Fibroblast of skin of right biceps (primary cell): ENCODE measurements at places on chromosomes 2 and 18.
A peak's percentile ranks its signal among the peaks of the same experiment; 100 is the strongest.

- no peak for DNase-seq
These were observed 121.3 kb downstream of the CDC42EP3 start for GRCh38 chr2:37550190-37550589.

GRCh38 chr2:147530033-147530432 is 314.8 kb upstream of the ACVR2A start:
- no peak for DNase-seq

DNA sequence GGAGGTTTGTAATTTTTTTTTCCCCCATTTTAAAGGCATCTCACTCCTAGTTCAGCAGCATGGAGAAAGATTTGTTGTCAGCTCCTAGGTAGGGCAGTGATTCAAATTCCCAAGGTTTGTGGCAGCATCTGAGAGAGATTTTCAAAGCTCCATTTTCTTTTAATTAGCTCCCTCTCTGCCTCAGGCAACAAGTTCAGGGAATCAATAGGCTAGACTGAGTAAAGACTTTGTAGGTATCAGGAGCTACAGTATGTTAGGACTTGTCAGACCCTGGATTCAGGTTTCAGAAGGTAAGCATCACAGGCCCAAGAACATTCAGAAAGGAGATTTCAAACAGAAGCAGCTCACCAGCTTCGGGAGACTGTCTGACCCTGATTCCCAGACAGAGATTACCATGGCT is 273.3 kb upstream of the ERBB4 start:
- DNase-seq, result no peak

GRCh38 chr18:75467281-75467795 is 39.8 kb upstream of the SMIM21 start:
- DNase-seq, result peak; percentile 7

DNA sequence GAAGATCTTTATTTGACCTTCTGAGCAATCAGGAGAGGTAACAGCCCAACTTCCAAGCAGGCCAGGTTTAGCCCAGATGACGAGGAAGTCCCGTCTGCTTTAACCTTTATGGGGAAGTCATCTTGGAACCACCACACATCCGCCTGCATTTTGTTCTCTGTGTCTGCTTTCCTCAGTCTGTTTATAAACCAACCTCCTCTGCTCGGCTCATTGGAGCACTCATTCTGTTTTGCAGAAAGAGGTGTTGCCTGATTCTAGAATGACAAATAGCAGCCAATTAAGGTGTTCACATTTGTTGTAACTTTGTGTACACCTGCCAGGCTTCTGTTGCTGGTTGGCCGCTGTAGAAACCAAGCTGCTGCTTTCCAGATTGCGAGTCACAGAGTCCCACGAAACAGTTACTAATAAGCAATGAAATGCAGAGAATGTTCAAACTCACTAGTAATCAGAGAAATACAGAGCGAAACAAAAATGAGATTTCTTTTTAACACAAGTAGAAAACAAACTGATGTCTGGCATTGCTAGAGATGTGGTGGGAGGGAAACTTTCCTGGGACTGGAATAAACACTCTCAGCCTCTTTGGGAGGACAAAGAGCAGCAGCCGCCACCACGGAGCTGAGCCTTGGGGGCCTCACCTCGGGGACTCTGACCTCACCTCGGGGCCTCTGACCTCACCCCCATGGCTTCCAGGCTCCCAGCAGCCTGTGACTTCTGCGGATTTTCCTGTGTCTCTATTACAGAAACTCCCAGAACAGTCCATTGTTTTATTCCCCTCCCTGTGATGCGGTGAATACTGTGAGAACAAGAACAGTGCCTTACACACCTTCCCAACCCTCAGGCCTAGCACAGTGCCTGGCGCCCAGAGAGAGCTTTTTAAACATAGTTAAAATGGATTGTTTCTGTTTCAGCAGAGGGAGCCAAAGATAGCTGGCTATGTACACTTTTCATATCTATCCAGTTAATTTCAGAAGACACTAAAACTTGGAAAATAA is 64.0 kb downstream of the MBP start:
- peak; percentile 68 for DNase-seq

- no peak for DNase-seq
These were observed 5.7 kb upstream of the KLHL30 start for GRCh38 chr2:238132463-238133450.

DNA sequence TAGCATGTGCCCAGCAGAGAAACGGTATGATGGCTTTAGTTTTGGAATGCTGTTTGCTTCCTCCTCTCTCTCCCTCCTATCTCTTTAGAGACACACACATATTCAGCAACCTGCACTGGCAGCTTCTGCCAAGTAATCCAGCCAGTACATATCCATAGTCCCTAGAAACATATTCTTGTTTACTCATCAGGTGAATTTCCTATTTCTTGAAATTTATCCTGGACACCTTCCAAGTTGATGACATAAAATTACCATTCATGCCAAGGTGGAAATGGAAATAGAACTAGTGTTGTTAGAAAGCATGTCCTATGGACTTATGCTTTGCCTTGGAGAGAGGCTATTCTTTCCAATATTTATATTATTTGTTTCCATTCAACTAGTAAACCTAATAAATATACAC is 50.9 kb upstream of the RGPD4 start:
- no peak for DNase-seq

- no peak for DNase-seq
These were observed 234.9 kb downstream of the PHLPP1 start for GRCh38 chr18:62950246-62950645.

GRCh38 chr2:38148501-38148900 is 72.5 kb upstream of the CYP1B1 start:
- no peak for DNase-seq

GRCh38 chr2:218014706-218015585 is 12.2 kb upstream of the TNS1 start:
- peak; percentile 49 for DNase-seq

GRCh38 chr2:160425434-160426151 is 68.0 kb downstream of the RBMS1 start:
- DNase-seq, result peak; percentile 68

DNA sequence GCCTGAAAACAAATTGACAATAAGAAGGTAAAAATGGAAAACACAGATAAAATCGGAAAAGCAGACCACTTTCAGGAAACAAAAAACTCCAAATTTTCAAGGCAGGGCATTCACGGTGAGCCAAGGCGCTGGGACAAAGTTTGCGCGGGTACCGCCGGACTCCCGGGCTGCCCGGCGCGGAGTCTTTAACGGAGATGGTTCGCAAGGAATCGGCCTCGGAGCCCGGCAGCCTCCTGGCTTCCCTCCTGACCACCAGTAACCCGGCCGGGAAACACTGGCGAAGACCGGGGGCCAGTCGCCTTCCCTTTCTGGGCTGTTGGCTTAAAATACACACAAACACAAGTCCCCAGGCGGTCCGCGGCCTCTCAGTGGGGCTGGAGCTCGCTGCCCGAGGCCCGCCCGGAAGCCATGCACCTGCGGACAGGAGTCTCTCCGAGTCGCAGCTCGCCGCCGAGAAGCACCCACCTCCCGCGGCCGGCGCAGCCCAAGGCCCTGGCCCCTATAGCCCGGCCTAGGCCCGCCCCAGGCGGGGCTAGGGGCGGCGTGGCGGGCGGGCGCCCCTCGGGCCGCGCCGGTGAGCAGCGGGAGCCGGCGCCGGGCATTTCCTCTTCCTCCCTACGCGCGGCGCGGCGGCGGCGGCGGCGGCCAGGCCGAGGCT is 622 bp upstream of the KCMF1 start:
- peak; percentile 59 for DNase-seq

DNA sequence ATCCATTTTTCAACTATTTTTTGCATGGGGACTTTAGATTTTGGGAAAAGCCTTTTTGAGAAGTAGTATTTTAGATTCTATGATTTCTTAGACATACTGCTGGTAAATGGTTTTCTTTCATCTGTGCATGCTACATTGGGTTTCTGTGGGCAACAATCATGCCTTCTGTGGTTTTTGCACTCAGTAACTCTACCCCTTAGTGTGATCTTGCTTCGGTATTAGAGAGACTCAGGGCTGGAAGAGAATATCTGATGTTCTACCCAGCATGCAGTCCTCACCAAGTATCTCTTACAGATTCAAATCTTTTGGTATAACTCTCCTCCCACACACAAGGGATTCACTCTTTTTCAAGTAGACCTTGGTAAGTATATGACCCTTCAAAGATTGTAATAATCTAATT is 183.0 kb downstream of the PMAIP1 start:
- no peak for DNase-seq

- DNase-seq, result peak; percentile 80
These were observed 26.2 kb downstream of the ATAD2B start for GRCh38 chr2:23900541-23901322.

GRCh38 chr2:241976296-241976695 is 106.8 kb downstream of the RTP5 start:
- no peak for DNase-seq

- no peak for DNase-seq
These were observed 164.4 kb downstream of the DDX1 start for GRCh38 chr2:15756011-15756550.

DNA sequence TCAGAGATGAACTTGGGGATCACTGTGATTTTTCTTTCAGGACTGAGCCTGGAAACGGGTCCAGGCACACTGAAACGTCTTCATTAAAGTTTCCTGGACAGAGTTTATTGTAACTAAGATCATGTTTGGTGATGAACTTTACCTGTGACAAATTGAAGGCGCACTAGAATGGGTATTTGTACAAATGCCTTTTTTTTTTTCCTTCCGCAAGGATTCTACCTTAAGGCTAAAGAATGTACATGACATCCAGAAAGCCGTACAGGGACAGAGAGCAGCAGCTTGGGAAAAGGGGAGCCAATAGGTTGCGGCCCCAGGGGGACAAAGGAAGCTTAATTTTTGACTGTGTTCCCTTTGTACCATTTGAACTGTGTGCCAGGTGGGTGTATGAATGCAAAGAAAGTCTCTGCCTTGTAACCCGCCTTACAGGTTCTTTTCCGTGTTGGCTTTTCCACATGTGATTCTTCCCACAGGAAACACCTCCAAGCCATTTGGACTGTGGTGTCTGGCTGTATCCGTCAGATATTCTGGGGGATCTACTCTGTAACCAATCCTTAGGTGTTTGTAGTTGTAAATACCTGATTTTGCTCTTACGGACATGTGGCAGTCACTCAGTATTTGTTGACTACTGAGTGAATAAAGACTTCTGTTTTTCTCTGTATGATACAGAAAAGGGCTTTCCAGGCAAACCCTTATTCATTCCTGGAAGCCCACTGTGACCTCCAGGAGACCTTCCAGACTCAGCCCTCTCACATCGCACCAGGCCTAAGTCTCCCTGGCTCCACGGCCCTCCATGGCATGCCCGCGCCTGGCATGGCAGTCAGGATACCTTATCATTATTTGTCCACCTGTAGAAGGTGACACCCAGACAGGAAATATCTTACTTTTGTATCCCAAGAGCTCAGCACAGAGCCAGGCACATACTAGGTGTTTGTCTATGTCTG is 1.1 kb downstream of the LRRFIP1 start:
- no peak for DNase-seq
